Effector memory CD4-positive, alpha-beta T cell (primary cell): ENCODE measurements at places on chromosomes 7 and 10.

DNA sequence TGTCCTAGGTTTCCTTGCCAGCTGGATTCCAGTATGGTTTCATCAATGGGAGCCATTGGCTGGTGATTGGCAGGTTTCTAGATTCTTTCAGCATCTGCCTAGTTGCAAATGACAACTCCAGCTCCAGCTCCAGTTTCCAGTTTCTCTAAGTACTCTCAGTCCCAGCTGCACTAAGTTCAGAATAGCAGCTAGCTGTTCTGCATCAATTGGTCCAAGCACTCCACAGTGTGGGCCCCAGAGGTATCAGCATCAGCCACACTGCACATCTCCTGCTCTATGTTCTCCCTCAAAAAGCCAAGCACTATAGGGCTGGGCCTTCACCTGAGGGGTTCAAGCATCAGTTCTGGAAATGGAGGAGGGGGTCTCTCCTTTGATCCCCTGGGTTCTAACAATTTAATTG is 143.4 kb downstream of the VPS50 start:
- no peak overlapping the region for H3K4me3 ChIP-seq
- DNase-seq, result no peak
- H3K27me3 ChIP-seq, result peaks cover 4% of the 10 kb centered on the region
- H3K36me3 ChIP-seq, result no peaks in the 10 kb centered on the region

- H3K4me3 ChIP-seq, result no peak overlapping the region
- no peaks in the 10 kb centered on the region for H3K4me1 ChIP-seq
- H3K27me3 ChIP-seq, result no peaks in the 10 kb centered on the region
- DNase-seq, result no peak
- no peaks in the 10 kb centered on the region for H3K36me3 ChIP-seq
Measured at GRCh38 chr7:95503271-95504131, 17.8 kb downstream of the ASB4 start.

GRCh38 chr10:102870221-102870620 is 951 bp downstream of the AS3MT start:
- H3K27me3 ChIP-seq, result no peaks in the 10 kb centered on the region
- no peak overlapping the region for H3K4me3 ChIP-seq
- H3K36me3 ChIP-seq, result peaks cover 5% of the 10 kb centered on the region
- H3K4me1 ChIP-seq, result no peaks in the 10 kb centered on the region

- no peak overlapping the region for H3K27ac ChIP-seq
- no peaks in the 10 kb centered on the region for H3K36me3 ChIP-seq
- no peaks in the 10 kb centered on the region for H3K4me1 ChIP-seq
- no peak for DNase-seq
- no peak overlapping the region for H3K4me3 ChIP-seq
- H3K27me3 ChIP-seq, result no peaks in the 10 kb centered on the region
Measured at GRCh38 chr10:48729941-48730457, 45.3 kb downstream of the WDFY4 start.
